ENCODE measurements at places on chromosomes 5 and 9.
A peak's percentile ranks its signal among the peaks of the same experiment; 100 is the strongest.

DNA sequence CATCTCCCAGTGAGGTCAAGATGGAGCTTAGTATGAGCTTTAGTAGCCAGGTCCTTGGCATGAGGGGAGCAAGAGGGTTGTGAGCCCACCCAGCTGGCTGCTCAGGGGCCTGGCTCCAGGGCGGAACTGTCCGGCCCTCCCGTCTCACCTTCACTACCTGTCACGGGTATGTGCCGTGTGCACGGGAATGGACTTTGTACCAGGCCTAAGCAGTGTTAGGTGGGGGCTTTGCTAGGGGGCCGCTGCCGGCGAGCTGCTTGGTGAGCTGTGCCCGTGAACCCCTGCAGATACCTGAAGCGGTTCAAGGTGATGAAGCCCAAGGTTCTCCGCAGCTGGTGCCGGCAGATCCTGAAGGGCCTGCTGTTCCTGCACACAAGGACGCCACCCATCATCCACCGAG lies 46.7 kb downstream of the WNK2 start:
- DNase-seq = no peak

DNA sequence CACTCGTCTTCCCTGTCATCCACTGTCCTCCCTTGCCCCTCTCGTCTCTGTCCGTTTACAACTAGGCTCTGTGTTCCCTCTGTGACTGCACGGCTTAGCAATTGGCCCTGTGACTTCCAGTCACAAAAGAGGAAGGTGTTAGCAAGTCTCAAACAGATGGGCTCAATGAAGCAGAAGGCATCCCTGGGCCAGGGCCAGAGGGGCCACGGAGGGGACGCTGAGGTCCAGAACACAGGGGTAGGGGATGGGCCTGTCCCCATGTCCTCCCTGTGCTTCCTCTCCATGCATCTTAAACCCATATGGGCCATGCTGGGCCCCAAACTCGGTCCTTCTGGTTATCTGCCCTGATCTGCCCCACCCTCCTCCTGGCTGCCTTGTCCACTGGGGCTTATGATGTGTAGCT lies at the start of gene CD72:
Gene CD72, minus strand, starts transcription at position 89 of the 403 bp plus-strand sequence. CDS start 110 bp downstream, outside the sequence.
- DNase-seq = no peak

- DNase-seq = no peak
Measured at GRCh38 chr9:89865981-89866380, 261.2 kb downstream of the GADD45G start.

DNA sequence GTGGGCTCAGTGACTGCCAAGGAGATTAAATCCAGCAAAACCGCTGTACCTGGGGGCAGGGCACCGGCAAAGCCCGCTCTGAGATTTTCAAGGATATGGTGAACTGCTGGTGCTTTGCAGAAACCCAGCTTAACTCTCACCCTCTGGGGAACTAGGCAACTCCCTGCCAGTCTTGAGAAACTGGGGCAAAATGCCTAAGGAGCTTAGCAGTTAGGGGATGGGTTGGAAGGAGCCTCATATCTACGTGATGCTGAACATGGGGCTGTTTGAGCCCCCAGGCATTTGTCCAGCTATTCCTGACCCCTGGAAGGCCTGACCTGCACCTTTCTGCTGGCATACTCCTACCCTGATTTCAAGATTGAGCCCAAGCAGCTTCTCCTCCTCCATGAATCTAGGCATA lies 108.6 kb upstream of the TBC1D2 start:
- DNase-seq = no peak

DNA sequence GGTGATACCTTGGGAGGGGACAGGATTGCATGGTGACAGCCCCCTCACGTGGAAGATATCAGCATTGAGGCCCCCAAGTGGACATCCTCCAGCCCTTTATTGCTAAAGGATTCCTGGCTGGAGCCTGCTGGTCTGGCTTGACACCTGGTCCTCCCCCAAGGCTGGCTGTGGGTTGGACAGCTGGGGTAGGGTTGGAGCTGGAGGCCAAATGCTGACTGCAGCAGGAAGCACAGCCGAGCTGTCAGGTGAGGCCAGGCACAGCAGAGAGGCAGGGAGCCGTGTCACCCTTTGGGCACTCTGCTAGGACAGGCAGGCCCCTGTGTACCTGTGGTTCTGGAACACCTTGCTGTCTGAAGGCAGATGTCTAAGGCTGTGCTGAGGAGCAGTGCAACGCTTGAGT lies 2.2 kb downstream of the CACFD1 start:
- DNase-seq = no peak

DNA sequence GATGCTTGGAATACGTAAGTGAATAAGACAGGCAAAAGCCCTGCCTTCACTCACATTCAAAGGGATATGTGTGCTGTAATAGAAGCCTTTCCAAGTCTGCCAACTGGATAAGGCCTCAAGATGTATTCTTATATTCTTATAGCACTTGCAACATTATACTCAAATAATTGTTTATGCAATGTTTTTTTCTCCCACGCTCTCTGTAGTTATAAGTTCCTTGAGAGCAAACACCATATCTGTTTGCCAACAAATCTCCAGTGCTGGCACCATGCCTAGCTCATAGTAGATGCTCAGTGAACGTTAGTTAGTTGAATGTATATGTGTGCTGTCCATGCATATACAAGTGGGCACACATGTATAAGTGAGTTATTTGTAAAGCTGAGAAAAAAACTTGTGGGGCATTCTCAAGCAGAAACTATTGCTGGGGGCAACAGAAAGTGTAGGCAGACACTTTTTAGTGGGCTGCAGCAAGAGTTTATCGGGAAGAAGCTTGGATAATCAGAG lies 125.1 kb downstream of the RPS23 start:
- no peak for DNase-seq

DNA sequence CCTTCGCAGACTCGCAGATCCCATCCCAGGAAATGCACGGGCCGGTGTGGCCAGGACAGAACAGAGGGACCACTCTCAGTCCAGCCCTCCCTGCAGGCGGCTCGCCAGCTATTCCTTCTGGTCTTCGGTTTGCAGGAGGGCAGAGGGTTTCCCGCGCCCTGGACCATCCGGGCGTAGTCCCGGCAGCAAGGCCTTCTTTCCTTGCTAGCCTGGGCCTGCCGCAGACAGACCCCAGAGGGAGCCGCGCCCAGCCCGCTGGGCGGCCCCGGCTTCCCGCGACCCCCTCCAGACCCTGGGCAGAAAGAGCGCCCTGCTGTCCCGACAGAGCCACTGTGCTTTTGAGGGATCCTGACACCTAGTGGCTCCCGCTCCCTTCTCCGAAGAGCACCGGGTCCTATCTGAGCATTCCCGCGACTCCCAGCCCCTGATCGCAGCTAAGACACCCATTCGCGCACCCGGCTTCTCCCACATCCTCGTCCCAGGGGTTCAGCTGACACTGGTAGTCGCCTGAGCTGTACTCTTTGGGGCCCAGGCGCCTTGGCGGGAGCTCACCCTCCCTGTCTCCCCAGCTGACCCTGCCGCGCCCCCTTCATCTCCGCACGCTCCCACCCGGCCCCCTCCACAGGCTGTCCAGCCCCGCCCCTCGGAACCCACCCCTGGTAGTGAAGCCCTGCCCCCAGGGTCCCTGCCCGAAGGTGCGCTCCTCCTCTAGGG lies 1.1 kb downstream of the CFAP90 start:
- DNase-seq = peak; percentile 76

- peak; percentile 6 for DNase-seq
Measured at GRCh38 chr5:150659360-150660107, 1.5 kb upstream of the MYOZ3 start.

DNA sequence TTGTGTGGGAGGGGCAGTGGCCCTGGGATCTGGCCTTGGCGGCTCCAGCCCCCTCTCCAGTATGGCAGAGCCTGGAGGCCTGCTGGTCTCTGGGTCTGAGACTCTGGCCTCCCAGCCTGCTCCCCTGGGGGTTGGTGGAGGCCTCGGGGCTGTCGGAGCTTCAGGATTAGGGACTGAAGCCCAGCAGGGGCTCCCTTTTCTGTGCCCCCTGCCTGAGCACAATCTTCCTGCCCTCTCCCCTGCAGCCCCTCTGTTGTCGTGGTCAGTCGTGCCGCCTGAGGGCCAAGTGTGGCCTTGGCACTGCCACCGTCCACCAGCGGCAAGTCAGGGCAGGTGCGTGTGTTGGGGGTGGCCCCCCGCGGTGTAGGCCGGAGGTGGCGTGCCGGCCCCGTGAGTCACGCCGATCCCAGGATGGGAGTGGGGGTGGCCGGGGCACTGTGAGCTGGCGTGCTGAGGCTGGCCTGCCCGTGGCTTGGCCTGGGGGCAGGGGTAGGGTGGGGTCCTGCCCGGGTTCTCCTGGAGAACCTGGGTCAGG lies 53.6 kb downstream of the RXRA start:
- DNase-seq = no peak

DNA sequence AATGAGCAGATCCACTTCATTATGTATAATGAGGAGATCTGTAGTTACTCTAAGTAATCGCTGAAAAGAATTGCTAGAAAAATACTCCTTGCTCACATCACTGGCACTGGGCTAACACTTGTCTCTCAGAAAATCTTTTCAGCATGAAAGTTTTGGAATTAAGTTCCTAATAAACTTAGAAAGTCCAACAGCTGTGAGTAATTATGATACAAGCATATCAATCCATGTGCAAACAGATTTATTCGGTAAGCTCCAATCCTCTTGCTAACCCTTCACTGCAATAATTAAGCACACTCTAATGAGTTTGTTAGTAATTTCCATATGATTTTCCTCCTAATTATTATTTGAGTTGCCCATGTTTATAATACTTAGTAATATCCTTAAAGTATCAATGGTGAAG lies 652.6 kb upstream of the WWC1 start:
- no peak for DNase-seq

GRCh38 chr9:98929071-98929470 lies 14.6 kb upstream of the COL15A1 start:
- no peak for DNase-seq

GRCh38 chr9:124414612-124415011 lies 630 bp downstream of the PSMB7 start:
- DNase-seq = no peak

- no peak for DNase-seq
Measured at GRCh38 chr9:112110094-112110776, 64.9 kb downstream of the SUSD1 start.

DNA sequence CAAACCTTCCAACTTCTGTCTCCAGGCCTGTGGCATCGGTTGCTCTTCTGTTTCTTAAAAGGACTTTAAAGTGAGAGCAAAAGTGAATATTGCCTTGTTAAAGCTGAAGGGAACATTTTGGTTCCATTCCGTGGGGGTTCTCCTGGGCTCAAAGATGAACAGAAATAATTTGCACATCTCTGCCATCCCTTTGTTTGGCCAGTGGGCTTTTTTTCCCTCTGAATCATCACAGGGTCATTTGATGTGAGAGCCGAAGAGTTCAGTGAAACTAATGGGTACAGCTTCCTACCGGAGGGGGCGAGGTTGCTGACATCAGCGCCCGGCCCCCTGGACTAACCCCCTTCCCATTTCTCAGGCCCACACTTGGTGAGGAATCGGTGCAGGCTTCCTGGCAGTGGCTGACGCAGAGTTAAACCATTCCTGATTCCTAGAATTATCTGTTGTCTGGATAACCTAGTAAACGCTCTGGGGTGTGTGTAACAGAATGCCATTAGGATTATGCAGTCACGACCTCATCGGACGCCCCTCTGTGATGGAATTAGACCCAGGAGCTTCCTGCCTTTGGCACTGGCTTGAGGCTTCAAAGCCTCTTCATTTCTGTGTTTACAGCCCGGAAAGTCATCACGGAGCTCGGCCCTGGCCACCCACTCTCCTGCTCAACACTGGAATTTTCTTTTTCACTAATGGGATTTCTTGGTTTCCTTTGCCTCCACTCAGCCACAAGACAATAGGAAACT lies 61.6 kb upstream of the RPL26L1 start:
- no peak for DNase-seq

- DNase-seq = no peak
Measured at GRCh38 chr9:92395617-92396016, 8.8 kb downstream of the OGN start.

DNA sequence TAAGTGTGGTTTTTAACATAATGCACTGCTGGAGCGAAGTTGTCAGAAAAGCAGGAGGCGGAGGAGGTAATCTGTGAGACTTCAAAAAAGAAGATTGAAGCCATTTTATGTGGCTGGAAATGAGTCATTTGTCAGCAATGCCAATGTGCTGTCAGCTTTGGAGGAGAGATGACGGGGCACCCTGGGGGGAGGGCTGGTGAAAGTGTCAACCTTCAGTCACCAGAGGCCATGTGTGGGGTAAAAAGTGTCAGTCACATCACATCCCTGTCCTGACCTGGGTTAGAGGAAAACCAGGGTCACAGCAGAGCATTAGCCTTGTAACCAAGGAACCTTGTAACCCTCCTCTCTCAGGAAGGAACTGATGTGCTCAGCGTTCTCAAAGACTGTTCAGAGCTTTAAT lies 59.1 kb downstream of the TLR4 start:
- DNase-seq = no peak

GRCh38 chr5:139383993-139384590 lies 995 bp upstream of the SLC23A1 start:
- DNase-seq = no peak

GRCh38 chr5:55450050-55450765 lies 84.6 kb downstream of the PLPP1 start:
- no peak for DNase-seq

DNA sequence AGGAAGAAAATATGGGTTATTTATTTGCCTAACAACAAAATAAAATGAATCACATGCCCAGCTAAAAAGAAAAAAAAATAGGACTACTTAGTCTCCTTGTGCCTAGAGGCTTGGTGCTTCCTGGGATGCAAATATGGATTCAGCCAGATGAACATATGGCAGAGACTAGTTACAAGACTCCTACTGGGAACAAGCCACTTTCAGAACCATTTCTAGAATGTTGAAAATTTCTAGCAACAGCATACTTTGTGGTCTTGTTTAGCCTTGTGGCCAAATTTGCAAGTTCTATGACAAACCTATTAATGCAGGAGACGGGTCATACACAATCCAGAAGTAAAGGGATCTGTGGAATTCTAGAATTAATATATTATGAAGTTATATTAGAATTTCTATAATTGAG lies 198.7 kb downstream of the CHSY3 start:
- DNase-seq = no peak

DNA sequence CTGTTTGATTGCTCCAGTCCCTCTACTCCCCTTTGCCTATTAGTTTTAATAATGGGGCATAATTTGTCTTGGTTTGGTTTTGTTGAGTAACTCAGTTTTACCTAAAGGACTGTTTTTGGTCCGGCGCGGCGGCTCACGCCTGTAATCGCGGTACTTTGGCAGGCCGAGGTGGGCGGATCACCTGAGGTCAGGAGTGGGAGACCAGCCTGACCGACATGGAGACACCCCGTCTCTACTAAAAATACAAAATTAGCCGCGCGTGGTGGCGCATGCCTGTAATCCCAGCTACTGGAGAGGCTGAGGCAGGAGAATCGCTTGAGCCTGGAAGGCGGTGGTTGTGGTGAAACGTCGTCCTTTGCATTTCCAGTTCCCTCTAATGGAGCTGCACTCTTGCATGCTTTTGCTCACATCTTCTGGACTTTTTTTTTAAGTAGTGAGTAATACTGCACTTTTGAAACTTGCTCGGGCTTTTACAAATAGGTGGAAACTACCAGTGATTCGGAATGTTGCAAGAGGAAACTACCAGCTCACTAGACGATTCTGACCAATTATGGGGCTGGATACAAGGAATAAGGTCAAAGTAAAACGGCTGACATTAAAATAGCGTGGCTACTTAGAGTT lies 721 bp upstream of the MAML1 start:
- DNase-seq = no peak

- no peak for DNase-seq
Measured at GRCh38 chr9:71820403-71820921, 52.1 kb upstream of the CEMIP2 start.

All from kidney (tissue), 22 donors.